GM04503 (cell line): ENCODE measurements at places on chromosomes 3 and 15.

DNA sequence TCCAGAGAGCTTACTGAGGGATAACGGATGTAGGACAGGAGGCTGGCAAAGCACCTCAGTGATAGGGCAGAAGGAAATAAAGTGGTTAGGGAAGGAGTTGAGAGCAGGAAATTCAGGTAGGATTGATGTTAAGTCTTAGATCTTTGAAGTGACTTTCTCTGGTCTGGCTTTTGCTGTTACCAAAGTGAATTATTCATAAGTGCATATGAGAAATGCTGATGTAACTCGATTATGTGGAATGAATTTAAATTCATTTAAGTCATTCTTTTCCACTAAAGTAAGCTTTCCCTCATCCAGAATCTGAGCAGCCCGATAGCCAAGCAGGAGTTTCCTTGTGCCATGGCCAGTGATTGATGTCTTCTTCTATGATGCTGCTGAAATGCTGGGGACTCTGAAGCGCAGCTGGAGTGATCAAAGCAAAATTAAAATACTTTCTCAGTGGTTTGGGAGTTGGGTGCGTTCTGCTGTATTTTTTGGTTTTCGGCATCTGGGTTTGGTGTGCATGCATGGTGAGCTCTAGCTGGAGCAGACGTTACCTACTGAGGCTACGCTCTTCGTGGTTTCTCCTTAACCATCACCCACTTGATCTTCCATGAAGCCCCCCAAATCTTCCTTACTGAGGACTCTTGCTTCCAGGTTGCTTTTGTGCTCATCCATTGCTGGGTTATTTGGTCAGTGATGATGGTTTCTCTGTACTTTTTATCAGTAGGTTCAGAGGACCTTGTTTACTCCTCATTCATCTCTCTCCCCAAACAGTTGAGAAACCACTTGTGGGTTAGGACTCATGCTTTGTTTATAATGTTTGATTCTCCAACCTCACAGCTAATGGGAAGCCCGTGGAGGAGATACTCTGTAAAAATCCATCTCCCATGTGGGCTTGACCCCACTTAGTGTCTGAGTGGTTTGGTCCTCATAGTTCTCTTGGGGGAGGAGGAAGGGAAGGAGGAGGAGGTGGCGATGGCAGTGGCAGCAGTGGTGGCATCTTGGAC is 72.5 kb downstream of the IGF1R start:
- no peak for DNase-seq

GRCh38 chr3:11238060-11238459 is 34.1 kb upstream of the ATG7 start:
- DNase-seq = peak; percentile 83

DNA sequence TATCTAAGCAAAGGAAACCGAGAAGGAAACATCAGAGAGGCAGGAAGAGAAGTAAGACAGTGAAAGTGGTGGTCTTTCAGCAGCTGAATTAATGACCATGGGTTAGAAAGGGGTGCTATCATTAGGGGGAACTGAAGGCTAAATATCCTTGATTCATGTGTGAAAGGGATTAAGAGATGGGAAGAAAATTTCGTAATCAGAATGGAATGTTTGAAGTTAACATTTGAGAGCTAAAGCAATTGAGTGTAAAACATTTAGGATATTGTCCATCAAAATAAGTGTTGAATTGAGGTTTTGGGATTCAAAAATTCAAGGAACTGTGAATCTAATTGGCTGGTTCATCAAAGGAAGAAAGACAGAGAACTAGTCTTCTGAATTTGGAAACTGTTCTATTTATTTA is 4.1 kb upstream of the ECT2 start:
- DNase-seq = no peak

GRCh38 chr3:175111036-175111435 is 251.9 kb downstream of the NAALADL2 start:
- no peak for DNase-seq

- DNase-seq = no peak
Measured at GRCh38 chr15:93866948-93867347, 364.4 kb upstream of the MCTP2 start.

DNA sequence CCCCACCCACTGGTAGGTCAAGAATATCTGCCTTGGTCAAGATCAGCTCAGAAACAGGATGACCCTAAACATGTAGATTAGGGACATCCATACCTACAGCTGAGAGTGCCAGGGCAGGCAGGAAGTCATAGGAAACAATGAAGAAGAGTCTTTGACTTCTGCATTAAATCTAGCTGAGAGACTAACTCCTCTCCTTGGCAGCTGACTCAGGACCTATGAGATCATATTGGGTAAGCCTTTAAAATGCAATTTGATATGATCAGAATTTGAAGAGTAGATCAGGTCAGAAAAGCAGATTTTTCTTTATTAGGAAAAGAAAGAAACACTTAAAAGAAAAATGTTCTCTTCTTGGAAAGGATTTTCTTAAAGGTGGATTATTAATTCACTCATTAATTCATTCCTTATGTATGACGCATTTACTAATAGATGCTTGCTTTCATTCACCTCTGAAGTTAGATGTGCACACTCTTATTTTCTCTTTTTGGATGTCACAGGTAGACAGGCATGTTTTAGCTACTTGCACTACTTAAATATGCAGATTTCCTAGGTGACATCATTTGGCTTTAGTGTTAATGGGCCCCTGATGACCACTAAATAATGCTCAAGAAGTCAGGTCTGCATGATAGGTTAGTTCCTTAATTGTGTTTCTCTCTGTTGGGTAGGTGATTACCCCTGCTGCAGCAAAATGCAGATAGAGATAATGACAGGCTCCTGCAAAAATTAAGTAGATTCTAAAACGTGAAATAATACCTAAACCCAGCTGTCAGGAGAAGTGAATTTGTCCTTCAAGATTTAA is 35.7 kb upstream of the GSK3B start:
- DNase-seq = no peak

- peak; percentile 83 for DNase-seq
Measured at GRCh38 chr3:124263168-124263567, 271.2 kb upstream of the ROPN1 start.

DNA sequence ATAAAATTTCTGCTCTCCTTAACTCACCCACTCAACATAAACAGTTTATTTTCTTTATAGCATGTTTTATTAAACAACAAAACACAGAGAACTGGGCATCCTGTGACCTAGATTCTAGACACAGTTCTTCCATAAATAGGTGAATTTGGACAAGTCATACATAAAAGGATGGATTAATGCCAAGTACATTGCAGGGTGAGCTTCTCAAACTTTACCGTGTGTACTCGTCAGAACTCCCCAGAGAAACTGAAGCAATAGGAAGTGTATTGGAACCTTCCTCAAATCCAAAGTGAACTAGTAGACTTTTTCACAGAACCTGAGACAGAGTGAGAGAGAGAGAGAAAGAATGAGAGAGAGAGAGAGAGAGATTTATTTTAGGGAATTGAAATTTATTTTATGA is 139.7 kb downstream of the CD47 start:
- no peak for DNase-seq

GRCh38 chr3:42013691-42014457 is 52.0 kb upstream of the ULK4 start:
- no peak for DNase-seq

DNA sequence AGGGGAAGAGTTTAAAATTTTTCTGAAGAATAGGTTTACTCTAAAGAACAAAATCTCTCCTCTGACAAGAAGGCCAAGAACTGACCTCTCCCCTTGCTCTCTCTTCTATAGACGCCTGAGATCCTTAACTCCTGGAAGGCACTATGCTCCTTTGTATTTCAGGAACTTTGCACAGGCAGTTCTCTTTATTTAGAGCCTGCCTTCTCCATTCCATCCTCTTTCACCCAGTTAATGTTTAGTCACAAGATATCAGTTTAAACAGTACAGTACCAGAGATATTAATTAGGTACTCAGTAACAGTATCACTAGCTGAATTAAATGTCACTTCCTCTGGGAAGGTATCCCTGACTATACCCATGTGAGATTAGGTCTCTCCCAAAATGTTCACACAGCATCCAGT is 33.5 kb downstream of the HERC1 start:
- DNase-seq = no peak

DNA sequence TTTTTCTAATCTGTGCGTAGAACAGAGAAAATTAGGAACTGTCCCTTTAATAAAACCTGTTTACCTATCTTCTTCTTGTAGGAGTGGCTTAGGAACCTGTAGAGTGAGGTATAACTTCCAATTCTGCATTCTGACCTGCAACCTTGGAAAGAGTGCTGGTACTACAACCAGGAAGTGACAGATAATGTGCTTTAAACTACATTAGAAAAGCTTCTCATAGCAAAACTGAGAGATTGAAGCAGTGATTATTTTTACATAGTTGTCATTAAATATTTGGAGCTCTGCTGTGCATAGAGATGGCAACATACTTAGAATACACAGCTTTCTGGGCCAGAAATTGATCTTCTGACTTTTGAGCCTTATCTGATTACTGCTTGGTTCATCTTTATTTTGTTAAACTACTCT is 50.4 kb upstream of the ZDHHC23 start:
- DNase-seq = no peak

DNA sequence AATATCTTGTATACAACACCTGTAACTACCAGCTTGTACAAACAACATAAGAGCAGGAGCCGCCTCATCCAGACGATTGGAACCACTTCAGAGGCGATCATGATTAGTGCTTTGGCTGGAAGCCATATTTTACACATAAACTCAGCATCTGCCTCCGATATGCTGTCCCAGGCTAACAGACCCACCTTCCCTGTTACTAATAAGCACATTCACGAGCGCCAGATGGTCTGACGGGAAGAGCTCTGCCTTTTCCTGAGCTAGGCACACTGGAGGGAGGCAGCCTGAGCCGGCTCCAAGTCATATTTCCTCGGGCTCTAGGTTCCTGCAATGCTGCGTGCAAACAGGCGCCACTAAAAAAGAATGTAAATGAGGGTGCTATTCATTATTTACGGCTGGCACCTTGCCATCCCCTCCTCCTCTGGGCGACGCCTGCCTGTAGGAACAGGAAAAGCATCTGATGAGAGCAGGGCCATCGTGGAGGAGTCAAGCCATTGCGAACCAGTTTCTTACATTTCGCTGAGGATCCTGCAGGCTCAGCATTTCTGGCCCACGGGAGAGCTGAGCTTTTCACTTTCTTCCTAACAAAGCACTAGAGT is 98.2 kb downstream of the ANXA2 start:
- DNase-seq = no peak

GRCh38 chr15:75049392-75049791 is 26.0 kb downstream of the PPCDC start:
- DNase-seq = no peak

GRCh38 chr3:101478980-101479379 is 34.0 kb downstream of the SENP7 start:
- no peak for DNase-seq

GRCh38 chr3:171977860-171978259 is 61.5 kb upstream of the FNDC3B start:
- no peak for DNase-seq

DNA sequence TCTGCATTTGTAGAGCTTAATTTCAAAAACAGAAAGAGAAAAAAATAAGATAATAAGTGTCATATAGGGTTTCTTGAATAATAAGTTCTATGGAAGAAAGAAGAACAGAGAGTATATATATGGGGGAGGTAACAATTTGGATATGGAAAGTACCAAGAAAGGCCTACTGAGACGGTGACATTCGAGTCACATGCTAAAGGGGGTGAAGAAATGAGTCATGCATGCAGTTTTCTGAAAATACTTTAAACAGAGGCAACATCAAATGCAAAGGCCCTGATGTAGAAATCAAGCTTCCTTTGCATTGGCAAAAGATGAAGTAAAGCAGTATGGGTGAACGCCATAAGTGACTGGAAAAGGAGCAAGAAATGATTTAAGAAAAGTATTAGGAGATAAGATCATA is 371.6 kb upstream of the ZNF385D start:
- no peak for DNase-seq

DNA sequence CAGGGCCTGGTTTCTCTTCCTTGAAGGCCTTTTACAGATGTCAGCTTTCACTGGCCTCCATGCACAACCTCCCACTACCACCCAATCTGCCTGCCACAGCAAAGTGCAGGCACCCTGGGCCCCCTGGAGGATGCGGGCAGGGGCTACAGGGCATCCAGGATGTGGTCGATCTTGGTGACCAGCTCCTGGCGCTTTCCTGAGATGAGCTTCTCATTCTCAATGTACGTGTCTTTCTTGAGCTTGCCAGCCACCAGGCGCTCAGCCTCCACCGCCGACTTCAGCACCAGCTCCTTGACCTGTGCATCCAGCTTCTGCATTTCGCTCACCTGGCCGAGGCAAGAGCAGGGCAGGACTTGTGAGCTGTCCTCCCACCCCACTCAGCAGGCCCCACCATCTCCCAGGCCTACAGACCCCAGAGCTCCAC is 30.3 kb downstream of the RPN1 start:
- no peak for DNase-seq

DNA sequence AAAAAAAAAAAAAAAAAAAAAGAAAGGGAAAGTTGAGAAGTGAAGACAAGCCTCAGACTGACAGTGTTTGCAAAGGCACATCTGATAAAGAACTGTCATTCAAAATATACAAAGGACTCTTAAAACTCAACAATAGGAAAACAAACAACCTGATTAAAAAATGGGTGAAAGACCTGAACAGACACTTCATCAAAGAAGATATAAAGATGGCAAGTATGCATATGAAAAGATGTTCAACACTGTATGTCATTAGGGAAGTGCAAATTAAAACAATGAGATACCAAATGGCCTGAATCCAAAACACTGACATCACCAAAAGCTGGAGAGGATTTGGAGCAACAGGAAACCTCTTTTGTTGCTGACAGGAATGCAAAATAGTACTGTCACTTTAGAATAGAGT is 48.6 kb downstream of the MCCC1 start:
- no peak for DNase-seq

- no peak for DNase-seq
Measured at GRCh38 chr3:20760981-20761380, 575.0 kb upstream of the SGO1 start.

GRCh38 chr3:113240841-113241240 is 29.5 kb downstream of the BOC start:
- no peak for DNase-seq

GRCh38 chr3:148681080-148681479 is 16.6 kb upstream of the AGTR1 start:
- no peak for DNase-seq

DNA sequence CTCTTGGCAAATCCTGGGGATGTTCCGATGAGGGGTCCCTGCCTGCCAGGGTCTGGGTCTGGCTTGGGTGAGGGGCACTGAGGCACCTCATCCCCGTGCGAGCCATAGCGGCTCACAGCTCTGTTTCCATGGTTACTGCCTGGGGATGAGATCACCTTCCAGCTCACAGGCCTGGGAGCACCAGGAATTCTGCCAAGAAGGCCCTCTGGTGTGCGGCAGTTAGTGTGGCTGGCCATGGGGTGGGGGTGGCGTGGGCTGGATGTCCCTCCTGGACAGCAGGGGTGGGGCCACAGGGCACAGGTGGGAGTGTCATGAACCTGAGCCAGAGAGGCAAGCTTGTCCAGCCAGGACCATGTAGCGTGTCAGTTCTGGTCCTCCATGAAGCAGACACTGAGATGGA is 22.1 kb upstream of the PRR23E start:
- peak; percentile 30 for DNase-seq
